NCI-H446 (cell line): ENCODE measurements at places on chromosomes 16 and 17.

- DNase-seq: no peak
These were observed 50.6 kb downstream of the RNF112 start for GRCh38 chr17:19461681-19462080.

- peak; percentile 2 for DNase-seq
These were observed 1070.0 kb downstream of the CDH11 start for GRCh38 chr16:64051824-64052223.

GRCh38 chr16:19502395-19503131 lies 19.3 kb downstream of the GDE1 start:
- DNase-seq: peak; percentile 69

GRCh38 chr16:84566545-84567257 lies 51.2 kb downstream of the COTL1 start:
- no peak for DNase-seq

DNA sequence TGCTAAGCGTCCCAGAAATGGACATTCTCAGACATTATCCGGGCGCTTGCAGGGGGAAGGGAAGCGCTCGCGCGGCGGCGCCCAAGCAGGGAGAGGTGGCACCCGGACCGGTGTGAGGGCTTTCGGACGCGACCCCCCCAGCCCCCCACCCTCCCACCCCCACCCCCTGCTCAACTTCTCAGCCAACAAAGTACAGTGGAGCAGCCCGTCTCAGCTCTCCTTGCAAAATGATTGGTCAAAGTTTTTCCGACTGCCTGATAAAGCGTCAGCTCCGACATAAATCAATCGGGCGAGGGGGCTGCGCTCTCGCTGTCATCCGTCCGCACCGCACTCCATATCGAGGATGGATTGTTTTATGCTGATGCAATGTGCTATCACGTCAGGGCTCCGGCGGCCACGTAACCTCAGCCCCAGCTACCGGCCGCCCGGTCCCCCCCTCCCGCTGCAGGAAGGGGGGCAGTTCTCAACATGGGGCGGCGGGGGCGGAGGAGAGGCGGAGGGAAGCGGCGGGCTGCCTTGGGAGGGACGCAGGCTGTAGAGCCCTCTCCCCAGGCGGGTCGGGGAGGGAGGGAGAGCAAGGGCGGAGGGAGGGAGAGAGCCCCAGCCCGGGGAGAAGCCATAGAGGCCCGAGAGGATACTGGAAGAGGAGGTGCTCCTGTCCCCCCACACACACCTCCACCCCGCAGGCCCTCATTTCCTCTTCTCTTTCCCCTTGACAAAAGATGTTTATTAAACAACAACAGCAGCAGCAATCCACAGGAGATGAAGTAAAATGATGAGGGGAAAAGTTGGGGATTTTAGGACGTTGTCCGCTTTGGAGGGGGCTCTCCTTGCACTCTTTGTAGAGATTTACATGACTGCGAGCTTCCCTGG lies at the start of gene HOXB9:
TSS of gene HOXB9 (minus strand) at position 114 of the 873 bp plus-strand sequence. CDS start at position 25, 89 bp downstream.
- no peak for DNase-seq

DNA sequence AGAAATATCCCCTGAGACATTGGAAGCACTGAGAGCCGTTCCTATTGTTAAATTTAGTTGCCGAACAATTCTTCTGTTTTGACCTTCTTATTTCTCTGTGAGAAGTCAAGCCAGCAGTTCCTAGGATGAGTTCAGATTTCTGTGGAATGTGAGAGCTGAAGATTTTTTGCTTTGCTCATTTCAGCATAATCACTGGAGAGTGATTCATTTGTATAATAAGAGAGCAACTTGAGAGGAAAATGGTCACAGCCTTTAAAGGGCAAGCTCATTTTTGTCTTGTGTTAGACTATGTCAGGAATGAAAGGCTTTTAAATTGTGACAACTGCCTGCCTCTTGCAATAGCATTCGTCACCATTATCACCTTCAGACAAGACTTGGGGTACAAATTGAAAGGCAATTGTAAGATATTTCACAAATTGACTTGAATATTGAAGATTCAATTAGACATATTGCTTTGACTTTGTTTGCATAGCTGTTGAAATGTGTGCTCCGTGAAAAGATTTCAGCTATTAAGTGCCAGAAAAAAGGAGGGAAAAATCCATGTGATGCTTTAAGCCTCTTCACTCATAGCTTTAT lies 900.0 kb upstream of the GOT2 start:
- DNase-seq: no peak

GRCh38 chr17:59632398-59632797 lies 12.7 kb downstream of the CLTC start:
- DNase-seq: no peak

- DNase-seq: no peak
These were observed 10.3 kb downstream of the MRPS23 start for GRCh38 chr17:57839571-57839923.

GRCh38 chr17:652314-652713 lies 62.3 kb downstream of the VPS53 start:
- DNase-seq: no peak

DNA sequence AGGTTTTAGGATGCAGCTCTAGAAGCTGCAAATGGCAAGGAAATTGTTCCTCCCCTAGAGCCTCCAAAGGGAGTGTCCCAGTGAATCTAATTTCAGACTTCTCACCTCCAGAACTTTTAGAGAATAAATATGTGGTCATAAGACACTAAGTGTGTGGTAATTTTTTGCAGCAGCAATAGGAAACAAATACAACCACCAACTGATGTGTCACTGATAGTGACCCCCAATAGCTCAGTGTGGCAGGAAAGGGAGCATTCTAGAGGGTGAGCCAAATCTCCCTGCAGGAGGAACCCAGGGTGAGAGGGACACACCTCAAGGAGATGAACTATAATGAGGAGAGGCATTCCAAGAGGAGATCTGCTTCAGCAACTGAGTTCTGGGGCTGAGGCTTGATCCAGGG lies 4.1 kb downstream of the CCL4L2 start:
- no peak for DNase-seq
